Stimulated activated CD8-positive, alpha-beta memory T cell treated with anti-CD3 and anti-CD28 coated beads, Interleukin-4, amount 100 ng/mL, for 4 hours (primary cell): ENCODE measurements at places on chromosomes 4 and X.

DNA sequence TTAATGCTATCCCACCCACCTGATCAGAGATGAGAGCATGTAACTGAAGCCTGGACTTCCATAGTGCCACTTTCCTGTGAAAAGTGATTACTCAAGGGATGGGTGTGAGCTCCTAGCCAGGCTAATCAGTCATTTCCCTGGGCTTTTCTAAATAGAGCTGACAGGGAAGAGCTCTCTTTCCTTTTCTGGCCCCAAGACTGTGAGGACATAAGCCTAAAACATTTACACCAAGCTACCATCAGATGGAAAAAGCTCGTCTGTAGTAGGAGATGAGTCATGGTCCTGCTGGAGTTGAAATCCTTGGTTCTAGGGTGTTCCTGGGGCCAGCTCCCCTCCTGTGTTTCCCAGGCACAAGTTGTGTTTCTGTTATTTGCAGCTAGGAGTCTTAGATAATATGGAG lies 52.4 kb upstream of the NDP start:
- no peak for DNase-seq

DNA sequence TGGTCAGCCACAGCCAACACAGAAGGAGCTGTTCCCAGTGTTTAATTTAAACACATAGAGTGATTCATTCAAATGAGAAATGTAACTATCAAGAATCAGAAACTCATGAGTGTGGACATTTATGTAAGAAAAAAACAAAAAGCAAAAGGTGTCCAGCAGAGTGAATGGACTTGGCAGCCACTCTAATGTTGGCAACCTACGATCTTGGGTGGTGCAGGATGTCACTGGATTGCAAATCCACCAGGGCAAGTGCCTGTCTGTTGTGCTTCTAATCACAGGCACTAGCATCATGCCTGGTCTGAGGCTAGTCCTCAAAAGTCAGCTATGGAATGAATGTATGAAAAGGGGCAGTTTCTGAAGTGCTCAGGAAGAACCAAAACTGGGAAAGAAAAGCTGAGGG lies 277.7 kb upstream of the CLNK start:
- no peak for DNase-seq

GRCh38 chr4:107691378-107691777 lies 28.7 kb downstream of the PAPSS1 start:
- DNase-seq = no peak

DNA sequence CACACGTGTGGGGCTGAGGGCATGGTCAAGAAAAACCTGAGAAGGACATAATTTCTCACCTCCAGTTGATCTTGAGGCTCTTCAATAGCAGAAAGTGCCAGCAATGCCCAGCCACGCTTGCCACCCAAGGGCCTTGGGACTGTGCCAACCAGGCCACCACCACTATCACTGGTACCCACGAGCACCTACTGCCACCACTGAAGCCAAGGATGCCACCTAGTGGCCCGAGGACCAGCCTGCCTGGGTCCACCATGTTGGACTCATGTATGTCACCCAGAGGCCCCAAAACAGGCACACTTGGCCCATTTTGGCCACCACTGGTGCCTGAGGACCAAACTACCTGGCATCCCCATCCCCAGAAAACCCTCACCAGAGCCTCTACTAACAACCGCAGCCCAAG lies 191.8 kb downstream of the ADAM29 start:
- no peak for DNase-seq

DNA sequence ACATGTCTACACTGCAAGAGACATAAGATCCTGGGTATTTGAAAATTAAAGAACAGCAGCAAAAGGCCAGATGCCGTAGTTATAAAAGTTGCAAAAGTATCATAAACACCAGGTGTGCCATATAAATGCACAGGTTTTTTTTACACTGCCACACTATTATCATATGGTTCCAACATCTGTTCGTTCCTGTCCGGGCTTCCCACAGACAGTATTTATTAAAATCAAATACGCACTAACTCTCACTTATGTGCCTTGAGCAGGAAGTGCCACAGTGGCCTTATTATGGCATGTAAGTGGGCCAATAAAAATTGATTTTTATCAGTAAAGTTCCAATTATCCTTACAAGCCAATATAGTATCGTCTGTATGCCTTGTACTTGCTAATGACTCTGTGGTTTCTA lies 873.2 kb downstream of the RPA4 start:
- DNase-seq = no peak

DNA sequence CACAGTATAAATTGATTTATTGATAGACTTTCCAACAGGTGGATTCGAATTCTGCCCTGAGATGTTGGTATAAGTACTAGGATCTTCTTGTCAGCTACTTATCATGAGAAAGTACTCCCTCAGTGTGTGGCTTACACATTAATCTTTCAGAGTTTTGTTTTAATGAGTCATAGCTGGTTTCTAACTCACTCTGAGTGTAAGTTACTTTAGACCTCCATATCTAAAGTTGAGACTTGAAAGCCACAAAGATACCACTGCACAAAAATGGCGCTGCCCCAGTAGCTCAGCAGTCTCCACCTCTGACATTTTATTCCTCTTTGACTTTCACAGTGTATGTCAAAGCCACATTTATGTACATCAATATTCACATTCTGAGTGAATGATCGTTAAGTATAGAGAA lies 318.5 kb downstream of the ARAP2 start:
- no peak for DNase-seq

GRCh38 chr4:159828687-159829086 lies 725.8 kb downstream of the RAPGEF2 start:
- DNase-seq = no peak

DNA sequence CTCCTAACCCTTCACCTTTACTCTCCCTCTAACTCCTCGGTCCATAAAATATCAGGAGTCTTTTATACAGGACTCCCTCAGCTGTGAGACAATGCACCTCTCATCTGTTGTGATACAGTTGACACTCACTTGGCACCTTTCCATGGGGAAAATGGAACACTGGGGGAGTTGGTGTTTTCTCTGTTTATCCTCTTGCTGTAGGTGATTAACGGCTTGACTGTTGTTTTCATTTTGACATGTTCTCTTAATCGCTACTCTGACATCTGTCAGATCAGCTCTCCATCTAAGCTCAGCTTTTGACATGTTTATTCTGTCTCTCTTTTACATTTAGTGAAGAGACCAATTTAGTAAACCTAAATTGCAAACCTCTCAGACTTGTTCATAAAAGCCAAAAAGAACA lies 604.8 kb downstream of the TRAM1L1 start:
- no peak for DNase-seq

DNA sequence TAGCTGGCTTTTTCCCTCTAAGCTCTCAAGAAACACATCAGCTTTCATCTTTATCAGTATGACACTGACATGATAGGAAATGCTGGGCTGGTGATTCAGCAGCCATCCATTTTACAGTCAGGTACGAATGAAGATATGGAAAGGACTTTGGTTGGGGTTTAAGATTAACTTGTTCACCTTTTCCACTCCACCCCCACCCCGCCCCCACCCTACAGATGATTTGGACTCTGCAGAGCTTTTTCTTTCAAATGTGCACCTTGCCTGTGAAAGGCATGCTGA lies 132.6 kb downstream of the AKAP4 start:
- no peak for DNase-seq

GRCh38 chr4:78661921-78662521 lies 110.5 kb downstream of the ANXA3 start:
- no peak for DNase-seq

DNA sequence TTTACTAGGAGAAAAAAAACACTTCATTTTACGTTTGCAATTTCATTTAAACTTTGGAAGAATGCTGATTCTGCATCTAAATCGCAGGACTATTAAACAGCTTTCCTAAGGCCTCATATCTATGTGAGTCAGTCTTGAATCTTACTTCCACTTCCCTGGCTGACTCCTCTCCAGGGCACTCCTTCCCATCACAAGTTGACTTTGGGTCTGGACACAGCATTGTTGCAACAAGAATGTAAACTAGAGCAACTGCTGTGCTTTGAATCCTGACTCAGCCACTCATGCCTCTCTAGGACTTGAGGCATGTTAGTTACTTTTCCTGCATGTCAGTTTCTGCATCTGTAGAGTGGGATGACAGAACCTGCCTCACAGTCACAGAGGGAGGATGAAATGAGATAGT lies 413.8 kb downstream of the FAT4 start:
- DNase-seq = no peak

GRCh38 chr4:80393246-80393969 lies 57.9 kb downstream of the CFAP299 start:
- no peak for DNase-seq

DNA sequence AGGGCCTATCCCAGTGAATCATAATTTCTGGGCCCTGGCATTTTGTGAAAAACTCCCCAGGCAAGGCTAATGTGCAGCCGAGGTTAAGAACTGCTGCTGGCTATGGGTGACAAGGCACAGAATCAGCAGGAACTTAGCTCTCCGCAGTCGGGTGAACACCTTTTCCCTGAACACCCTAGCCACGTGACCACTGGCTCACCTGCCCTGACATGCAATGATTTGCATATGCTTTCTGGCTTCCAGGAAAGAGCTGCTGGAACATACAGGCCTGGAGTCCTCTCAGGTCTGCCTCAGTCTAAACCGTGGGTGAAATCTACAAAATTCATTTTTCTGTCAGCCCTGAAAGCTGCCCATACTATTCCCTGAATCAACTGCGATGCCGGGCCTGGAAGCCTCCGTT lies 56.6 kb downstream of the ZNF827 start:
- no peak for DNase-seq

- no peak for DNase-seq
Observed at GRCh38 chr4:138494931-138495330, 252.8 kb upstream of the SLC7A11 start.

- DNase-seq = no peak
Observed at GRCh38 chr4:106056914-106057313, 161.6 kb downstream of the NPNT start.

GRCh38 chr4:19455196-19455595 lies 796.5 kb upstream of the SLIT2 start:
- DNase-seq = no peak

GRCh38 chrX:32871636-32872035 lies 339.7 kb downstream of the DMD start:
- DNase-seq = no peak

- no peak for DNase-seq
Observed at GRCh38 chrX:69101683-69102251, 63.5 kb downstream of the PJA1 start.

- no peak for DNase-seq
Observed at GRCh38 chr4:72290737-72291136, 258.9 kb downstream of the NPFFR2 start.

- DNase-seq = no peak
Observed at GRCh38 chr4:2846172-2846571, 2.5 kb downstream of the ADD1 start.

- DNase-seq = no peak
Observed at GRCh38 chrX:8341814-8342590, 122.6 kb upstream of the VCX3B start.

DNA sequence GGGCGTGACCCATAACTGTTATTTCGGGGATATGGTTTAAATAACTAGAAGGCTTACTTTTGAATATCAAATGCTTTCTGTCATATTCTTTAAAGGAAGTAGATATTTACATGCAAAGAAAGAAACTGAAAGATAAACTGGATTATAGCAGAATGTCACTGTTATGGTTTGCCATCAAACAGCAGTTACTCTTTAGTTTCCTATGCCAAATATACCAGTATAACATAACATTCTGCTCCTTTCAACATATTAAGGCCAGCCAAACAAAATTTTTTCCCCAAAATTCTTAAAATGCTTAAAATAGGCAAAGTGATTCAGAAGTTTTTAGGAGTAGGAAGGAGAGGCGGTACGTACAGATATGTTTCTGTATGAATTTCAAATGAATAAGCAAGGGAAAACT lies 27.0 kb downstream of the KDM6A start:
- no peak for DNase-seq

- no peak for DNase-seq
Observed at GRCh38 chrX:33339219-33339618, 127.9 kb upstream of the DMD start.

DNA sequence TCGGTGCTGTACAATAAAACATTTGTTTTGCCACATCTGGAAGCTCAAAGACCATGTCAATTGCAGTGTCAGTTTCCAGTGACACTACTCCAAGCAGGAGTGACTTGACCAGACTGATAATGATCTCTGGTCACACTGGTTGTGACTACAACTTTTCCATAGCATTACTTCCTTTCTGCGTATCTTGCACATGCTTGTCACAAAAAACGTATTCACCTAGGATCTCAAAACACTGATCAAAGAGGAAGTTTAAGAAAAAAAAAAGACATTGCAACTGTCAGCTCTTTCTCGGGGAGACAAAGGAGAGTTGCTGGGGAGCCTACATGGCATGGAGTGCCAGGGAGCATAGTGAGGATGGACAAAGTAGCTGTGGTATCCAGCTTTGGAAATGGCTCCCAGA lies 60.6 kb downstream of the OPHN1 start:
- DNase-seq = no peak

GRCh38 chr4:124947622-124948265 lies 235.2 kb upstream of the ANKRD50 start:
- DNase-seq = no peak

DNA sequence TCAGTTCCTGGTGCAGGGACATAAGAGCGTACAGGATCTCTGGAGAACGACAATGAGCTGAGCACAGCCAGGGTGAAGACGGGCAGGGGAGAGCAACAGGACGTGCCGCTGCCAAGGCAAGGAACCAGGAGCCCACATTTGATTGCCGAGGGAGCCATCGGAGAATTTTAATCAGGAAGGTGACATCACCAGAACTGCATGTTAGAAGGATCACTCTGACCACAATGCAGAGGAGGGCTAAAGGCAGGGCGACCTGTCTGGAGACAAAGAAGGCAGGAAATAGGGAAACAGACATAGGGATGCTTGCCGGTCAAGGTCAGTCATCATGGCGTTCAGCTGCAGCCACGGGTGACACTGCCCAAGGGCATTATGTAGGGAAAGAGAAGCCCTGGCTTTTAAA lies 81.4 kb downstream of the RBM47 start:
- DNase-seq = no peak

GRCh38 chrX:29890004-29890403 lies 325.4 kb upstream of the MAGEB2 start:
- DNase-seq = no peak

GRCh38 chrX:48998391-48998790 lies 3.7 kb downstream of the GRIPAP1 start:
- no peak for DNase-seq

GRCh38 chr4:182449186-182449929 lies 206.2 kb downstream of the TENM3 start:
- DNase-seq = no peak

- no peak for DNase-seq
Observed at GRCh38 chrX:129359269-129359668, 164.0 kb downstream of the SMARCA1 start.

- DNase-seq = no peak
Observed at GRCh38 chrX:121254336-121254735, 206.9 kb downstream of the GLUD2 start.

- no peak for DNase-seq
Observed at GRCh38 chrX:45668686-45669443, 468.2 kb upstream of the DIPK2B start.

DNA sequence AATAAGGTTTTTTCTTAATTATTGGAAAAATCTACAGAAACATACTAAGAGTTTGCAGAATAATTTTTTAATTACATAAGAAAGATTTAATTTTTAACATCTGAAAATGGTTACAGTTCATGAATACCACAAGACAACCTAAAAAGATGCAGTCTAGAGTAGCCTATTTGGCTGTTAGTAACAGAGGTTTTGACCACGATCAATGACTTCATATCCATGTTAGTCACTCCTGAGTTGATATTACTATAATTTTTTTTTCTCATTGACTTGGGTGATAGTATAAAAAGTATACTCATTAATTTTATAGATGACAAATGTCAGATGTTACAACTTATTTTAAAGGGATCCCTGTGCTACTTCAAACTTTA lies 272.5 kb downstream of the DCTD start:
- no peak for DNase-seq

GRCh38 chrX:41837270-41837944 lies 85.9 kb downstream of the CASK start:
- no peak for DNase-seq

GRCh38 chrX:153582896-153583295 lies 16.0 kb downstream of the CCNQ start:
- peak; percentile 34 for DNase-seq
